ENCODE measurements at places on chromosomes 11 and 22.
A peak's percentile ranks its signal among the peaks of the same experiment; 100 is the strongest.

DNA sequence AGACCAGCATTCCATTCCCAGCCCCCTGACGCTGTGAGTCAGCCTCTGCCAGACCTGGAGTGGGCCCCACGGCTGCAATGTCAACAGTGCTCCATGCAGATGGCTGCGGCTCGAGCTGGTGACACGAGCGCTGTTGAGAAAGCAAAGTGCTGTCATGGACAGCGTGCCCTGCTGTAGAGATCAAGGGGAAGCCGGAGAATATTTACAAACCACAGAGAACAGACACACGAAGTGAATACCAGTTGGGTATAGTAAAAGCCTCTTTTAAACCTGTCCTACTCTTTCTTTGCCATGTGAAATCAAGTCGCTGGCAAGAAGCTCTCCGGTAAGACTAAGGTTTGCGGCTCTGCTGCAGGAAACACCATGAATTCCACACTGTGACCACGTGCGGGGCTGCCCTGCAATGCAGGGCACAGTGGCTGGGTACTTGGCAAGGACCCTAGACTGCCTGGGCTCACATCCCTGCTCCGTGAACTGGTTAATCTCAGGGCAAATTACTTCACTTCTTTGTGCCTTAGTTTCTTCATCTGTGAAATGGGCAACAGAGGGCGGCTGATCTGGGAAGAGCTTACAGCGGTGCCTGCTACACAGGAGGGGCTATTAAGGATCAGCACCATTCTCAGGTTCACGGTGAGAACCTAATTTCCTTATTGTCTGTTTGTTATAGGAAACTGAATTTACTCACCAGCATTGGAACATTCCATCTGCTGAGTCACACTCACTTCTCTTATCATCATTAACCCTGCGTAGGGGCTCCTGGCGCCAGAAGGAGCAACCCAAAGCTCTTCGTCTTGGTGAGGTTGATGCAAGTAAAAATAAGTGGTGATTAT is 27.8 kb upstream of the ELFN2 start:
- DNase-seq, result peak; percentile 28

GRCh38 chr22:43090130-43090789 is 1.1 kb upstream of the TTLL1 start:
- peak; percentile 50 for DNase-seq

GRCh38 chr22:20658433-20659222 is 115.3 kb upstream of the SERPIND1 start:
- DNase-seq, result no peak

DNA sequence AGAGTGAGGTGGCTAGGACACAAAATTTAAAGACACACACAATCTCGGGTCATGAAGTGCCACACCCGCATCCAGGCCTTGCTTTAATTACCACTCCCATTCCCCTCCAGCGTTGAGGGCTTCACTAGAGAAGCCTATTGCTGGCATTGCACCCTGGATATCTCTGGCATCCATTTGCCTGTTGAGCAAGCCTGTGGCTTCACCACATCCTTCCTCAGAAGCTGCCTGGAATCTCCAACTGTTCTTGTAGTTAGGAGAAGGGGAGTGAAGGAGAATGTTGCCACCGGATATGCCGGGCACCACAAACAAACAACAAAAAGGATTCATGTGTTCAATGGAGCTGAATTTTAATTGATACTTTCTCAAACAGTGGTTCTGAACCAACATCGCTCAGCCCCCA is 34.4 kb upstream of the RCN1 start:
- peak; percentile 44 for DNase-seq

GRCh38 chr11:36210529-36210928 is 78.7 kb downstream of the COMMD9 start:
- DNase-seq, result no peak

DNA sequence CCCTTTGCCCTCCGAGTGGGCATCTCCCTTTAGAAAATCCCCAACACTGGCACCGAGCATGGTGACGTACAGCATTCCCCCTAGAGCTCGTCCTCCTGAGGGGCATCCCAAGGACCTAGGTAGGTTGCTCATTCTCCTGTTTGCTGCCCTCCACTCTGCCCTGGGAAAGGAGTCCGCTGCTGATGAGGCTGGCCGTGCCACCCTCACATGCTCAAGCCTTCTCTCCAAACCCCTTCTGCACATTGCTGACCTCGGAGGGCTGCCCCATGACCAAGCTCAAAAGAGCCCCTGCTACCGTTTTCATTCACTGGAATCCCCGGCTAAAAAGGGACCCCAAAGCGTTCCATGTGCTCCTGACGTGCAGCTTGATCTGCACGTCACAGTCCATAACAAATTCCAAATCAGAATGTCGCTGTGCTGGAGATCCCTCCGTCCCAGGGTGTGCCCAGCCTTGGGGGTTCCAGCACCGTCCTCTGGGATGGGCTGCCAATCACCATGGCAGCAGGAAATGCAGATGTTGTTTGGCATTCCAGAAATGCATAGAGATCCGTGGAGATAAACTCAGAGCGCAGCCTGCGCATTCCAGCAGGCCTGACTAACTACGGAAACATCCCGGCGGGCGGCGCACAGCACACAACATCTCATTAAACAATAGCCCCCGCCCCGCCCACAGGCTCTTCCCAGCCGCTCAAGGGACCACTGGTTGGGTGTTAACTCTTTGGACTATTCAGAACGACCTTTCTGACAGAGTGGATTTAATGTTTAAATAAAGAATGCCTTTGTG is 26.3 kb upstream of the GNB1L start:
- peak; percentile 68 for DNase-seq

GRCh38 chr11:76745561-76746207 is 37.5 kb upstream of the TSKU start:
- no peak for DNase-seq

GRCh38 chr11:61716478-61717285 is 35.8 kb upstream of the MYRF start:
- DNase-seq, result no peak

GRCh38 chr22:44666207-44666585 is 35.8 kb upstream of the PRR5 start:
- DNase-seq, result no peak

DNA sequence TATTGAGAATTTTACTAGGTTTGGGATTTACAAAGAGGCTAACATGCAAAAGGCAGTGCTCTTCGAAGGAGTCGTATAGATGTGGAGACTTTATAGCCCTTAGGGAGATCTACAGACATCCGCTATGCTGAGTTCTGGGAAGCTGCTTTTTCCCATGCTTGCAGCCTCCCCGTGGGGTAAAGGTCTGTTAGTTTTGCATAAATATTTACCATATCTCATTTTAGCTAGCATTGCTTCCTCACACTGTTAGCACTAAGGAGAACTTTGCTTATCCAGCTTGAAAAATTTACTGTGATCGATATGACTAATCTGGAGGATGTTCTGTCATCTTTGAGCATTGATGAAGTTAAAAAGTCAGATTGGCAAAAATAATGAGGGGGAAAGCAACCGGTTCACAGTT is 18.6 kb downstream of the ARHGEF12 start:
- no peak for DNase-seq

GRCh38 chr11:134512571-134513538 is 100.8 kb upstream of the B3GAT1 start:
- no peak for DNase-seq

DNA sequence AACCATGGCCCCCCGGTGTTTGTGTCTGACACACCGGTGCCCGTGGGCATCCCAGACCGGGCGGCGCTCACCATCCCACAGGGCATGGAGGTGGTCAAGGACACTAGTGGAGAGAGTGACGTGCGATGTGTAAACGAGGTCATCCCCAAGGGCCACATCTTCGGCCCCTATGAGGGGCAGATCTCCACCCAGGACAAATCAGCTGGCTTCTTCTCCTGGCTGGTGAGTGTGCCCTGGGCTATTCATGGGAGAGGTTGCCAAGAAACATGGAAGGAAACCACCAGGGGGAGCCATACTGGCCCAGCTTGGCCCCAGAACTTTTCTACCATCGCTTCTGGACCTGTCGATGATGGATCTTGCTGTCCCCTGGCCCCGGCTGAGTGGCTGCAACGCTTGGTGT is 36.5 kb downstream of the PRDM11 start:
- no peak for DNase-seq

- no peak for DNase-seq
These were observed 13.2 kb downstream of the PHLDB1 start for GRCh38 chr11:118620529-118621070.

GRCh38 chr11:61293867-61294716 is 1.0 kb downstream of the VWCE start:
- DNase-seq, result no peak

GRCh38 chr22:33996824-33997223 is 76.5 kb upstream of the LARGE1 start:
- no peak for DNase-seq

Measured in AG04449 (cell line).